ENCODE measurements at places on chromosomes 5 and 9. TPM values are rescaled to one million over a fixed set of nuclear protein-coding genes. Genes with fewer than 3 reads are reported as not detected.

Gene IL31RA
- total RNA-seq = 0.36 TPM

Gene RNF145
- total RNA-seq = 30.4 TPM

Gene SLC1A3
- total RNA-seq = 16.8 TPM

Gene JAKMIP2
- total RNA-seq = 2.5 TPM

Gene ZNF483
- total RNA-seq = 20.3 TPM

Gene AGTPBP1
- 24.7 TPM for total RNA-seq

Gene FYB1
- 15.5 TPM for total RNA-seq

Gene ORM1
- not detected for total RNA-seq

Gene NR5A1
- not detected for total RNA-seq

Gene SLC6A18
- total RNA-seq = not detected

Gene IL4
- total RNA-seq = not detected

Gene ZNF879
- 5.7 TPM for total RNA-seq

Gene SPINK6
- not detected for total RNA-seq

Gene TSSK1B
- total RNA-seq = not detected

Gene ZFP2
- 3.9 TPM for total RNA-seq

Gene DOLPP1
- 2.3 TPM for total RNA-seq

Gene CLIC3
- total RNA-seq = not detected

Gene EQTN
- total RNA-seq = 0.71 TPM

Gene RARS1
- 91.1 TPM for total RNA-seq

Gene S1PR3
- 33.0 TPM for total RNA-seq

Gene THBS4
- total RNA-seq = 68.8 TPM

Gene PCDHGA4
- total RNA-seq = 5.6 TPM

Gene FAM53C
- 28.5 TPM for total RNA-seq

Gene DCAF12
- total RNA-seq = 18.6 TPM

Gene OLFML2A
- 63.2 TPM for total RNA-seq

Gene BTNL9
- 4.2 TPM for total RNA-seq

Gene HRH2
- 1.1 TPM for total RNA-seq

Gene ENG
- total RNA-seq = 22.7 TPM

Gene PCDHA9
- 0.68 TPM for total RNA-seq

Gene PCDHA1
- not detected for total RNA-seq

Gene TTC1
- 48.7 TPM for total RNA-seq

Gene TOPORS
- total RNA-seq = 23.8 TPM

Gene LTC4S
- total RNA-seq = 1.5 TPM

Gene NXNL2
- total RNA-seq = 0.54 TPM

Gene GCNT4
- 2.5 TPM for total RNA-seq

Gene SERF1A
- total RNA-seq = 8.9 TPM

Gene IFNE
- total RNA-seq = not detected

Gene PLPPR1
- total RNA-seq = 0.16 TPM

Gene SEC61B
- 62.5 TPM for total RNA-seq

Gene PLAC8L1
- not detected for total RNA-seq

Gene BTNL8
- total RNA-seq = 0.27 TPM

Gene TNIP1
- 66.0 TPM for total RNA-seq

Gene STPG3
- total RNA-seq = not detected

Gene ORM2
- not detected for total RNA-seq

Gene DRD1
- not detected for total RNA-seq

Gene HEMGN
- total RNA-seq = not detected

Gene RGMB
- 23.3 TPM for total RNA-seq

Gene MXD3
- total RNA-seq = 7.2 TPM

Gene ZNF354C
- 10.2 TPM for total RNA-seq

Gene ANKDD1B
- 0.36 TPM for total RNA-seq

Gene ZNF622
- total RNA-seq = 27.8 TPM

Gene ZNF366
- total RNA-seq = 3.9 TPM

Gene SLC45A2
- total RNA-seq = not detected

Gene TRMO
- 25.8 TPM for total RNA-seq

Data from sigmoid colon (tissue), 7 donors.